NCI-H226 (cell line): ENCODE measurements at places on chromosomes 12 and 14.
A peak's percentile ranks its signal among the peaks of the same experiment; 100 is the strongest.

DNA sequence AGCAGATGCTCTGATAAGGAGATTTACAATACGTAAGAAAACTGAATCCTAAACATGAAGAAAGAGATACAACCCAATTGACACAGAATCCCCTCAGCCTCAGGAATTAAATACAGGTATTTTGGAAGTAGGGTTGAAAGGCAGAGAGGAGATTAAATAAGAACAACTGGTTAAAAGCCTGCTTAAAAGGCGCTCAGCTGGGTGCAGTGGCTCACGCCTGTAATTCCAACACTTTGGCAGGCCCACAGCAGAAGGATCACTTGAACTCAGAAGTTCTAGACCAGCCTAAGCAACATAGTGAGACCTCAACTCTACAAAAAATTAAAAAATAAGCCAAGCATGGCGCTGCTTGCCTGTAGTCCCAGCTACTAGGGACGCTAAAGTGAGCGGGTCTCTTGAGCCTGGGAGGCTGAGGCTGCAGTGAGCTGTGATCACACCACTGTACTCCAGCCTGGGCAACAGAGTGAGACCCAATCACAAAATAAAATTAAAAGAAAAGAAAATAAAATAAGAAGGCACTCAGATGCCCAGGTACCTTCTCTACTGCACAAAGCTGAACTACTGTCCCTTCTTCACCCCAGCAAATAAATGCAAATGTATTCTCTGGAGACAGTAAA, 32.9 kb downstream of the MED13L start:
- DNase-seq, result no peak

GRCh38 chr12:124884587-124885438, 21.1 kb upstream of the SCARB1 start:
- DNase-seq, result no peak

DNA sequence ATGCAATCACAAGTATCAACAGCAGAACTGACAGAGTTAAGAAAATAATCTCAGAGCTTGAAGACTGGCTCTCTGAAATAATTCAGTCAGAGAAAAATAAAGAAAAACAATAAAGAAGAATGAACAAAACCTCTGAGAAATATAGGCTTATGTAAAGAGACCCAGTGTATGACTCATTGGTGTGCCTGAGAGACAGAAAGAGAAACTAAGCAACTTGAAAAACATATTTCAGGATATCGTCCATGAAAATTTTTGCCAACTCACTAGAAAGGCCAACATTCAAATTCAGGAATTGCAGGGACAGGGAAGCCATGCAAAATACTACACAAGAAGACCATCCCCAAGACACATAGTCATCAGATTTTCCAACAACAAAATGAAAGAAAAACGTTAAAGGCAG, 56.2 kb downstream of the APOBEC1 start:
- DNase-seq, result no peak

DNA sequence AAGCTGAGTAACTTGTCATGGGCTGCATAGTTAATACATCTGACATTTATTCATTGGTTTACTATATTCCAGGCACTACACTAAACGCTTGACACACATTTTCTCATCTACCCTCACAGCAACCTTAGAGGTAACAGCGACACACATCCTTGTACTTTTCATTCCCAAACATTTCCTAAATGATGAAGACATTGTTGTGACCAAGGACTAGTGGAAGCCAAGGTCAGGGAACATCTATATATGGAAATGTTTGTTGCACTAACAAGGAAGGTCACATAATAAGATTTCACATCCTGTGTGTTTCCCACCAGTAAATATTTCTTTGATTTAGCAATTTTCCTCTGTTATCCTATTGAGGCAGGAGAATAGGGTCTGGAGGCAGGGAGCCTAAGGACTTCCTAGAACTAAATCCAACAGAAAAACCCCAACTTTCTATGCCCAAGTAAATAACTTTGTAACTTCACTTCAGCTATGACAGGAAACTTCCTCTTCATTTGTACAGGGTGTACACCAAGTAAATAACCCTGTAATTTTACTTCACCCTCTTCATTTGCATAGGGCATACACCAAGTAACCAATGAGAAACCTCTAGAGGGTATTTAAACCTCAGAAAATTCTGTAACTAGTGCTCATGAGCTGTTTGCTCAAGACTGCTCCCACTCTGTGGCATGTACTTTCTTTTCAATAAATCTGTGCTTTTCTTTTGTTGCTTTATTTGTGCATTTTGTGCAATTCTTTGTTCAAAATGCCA, 48.4 kb downstream of the ZNF641 start:
- no peak for DNase-seq

DNA sequence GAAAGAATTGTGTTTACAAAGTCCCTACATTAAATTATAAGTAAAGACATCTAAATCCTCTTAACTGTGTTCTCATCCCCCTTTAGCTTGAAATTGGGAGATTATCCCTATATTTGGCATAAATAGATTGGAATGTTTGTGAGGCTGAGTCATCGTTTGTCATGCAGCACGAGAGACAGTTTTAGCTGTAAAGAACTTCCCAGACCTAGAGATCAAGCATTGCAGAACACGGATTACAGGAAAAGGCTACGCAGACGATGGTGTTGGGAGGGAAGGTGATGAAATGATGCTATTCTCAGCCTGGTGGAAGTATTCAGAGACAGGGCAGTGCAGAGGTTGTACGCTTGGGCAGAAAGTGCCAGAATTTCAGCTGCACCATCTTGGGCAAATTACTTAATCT, 93.8 kb downstream of the PTPRB start:
- peak; percentile 96 for DNase-seq

DNA sequence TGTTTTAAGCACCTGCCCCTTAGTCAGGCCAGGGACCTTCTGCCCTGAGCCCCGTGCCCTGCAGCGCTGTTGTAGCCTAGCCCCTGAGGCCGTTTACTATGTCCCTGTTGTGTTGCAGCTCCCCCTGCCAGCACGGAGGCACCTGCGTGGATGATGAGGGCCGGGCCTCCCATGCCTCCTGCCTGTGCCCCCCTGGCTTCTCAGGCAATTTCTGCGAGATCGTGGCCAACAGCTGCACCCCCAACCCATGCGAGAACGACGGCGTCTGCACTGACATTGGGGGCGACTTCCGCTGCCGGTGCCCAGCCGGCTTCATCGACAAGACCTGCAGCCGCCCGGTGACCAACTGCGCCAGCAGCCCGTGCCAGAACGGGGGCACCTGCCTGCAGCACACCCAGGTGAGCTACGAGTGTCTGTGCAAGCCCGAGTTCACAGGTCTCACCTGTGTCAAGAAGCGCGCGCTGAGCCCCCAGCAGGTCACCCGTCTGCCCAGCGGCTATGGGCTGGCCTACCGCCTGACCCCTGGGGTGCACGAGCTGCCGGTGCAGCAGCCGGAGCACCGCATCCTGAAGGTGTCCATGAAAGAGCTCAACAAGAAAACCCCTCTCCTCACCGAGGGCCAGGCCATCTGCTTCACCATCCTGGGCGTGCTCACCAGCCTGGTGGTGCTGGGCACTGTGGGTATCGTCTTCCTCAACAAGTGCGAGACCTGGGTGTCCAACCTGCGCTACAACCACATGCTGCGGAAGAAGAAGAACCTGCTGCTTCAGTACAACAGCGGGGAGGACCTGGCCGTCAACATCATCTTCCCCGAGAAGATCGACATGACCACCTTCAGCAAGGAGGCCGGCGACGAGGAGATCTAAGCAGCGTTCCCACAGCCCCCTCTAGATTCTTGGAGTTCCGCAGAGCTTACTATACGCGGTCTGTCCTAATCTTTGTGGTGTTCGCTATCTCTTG, 7.6 kb downstream of the DLK1 start:
- no peak for DNase-seq

DNA sequence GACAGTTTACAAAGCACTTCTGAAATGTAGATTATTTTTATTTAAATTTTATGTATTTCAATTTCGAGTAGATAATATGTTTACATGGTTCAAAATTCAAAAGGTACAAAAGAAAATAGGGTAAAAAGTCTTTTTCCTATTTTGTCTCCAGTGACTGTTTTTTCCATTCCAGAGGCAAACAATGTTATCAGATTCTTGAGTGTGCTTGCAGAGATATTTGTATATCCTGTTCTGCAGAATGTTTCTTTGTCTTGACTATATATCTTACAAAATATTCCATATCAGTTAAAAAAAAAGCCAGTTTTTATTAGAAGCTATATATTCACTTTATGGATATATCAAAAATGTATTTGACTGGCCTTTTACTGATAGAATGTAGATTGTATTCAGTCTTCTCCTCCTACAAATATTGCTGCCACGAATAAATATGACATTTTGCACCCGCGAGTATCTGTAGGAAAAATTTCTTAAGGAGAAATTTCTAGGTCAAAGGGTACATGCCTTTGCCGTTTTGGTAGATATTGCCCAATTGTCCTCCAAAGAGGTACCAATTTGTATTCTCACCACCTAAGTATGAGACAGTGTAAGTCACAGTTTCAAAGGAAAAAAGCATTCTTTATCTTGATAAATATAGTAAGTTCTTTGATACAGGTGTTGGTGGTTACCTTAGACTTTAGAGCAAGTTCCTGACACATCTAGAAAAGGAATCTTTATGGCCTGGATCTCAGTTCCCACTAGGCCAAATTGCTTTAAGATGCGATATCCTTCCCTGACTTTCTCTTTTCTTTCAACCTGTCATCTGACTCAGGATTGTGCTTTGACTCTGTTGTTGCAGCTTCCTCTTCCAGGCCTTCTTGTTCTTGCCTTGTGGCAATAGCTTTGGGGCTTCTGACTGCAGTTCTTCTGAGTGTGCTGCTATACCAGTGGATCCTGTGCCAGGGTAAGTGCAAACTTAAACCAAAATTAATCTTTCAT, 2.3 kb downstream of the KLRG1 start:
- DNase-seq, result no peak

DNA sequence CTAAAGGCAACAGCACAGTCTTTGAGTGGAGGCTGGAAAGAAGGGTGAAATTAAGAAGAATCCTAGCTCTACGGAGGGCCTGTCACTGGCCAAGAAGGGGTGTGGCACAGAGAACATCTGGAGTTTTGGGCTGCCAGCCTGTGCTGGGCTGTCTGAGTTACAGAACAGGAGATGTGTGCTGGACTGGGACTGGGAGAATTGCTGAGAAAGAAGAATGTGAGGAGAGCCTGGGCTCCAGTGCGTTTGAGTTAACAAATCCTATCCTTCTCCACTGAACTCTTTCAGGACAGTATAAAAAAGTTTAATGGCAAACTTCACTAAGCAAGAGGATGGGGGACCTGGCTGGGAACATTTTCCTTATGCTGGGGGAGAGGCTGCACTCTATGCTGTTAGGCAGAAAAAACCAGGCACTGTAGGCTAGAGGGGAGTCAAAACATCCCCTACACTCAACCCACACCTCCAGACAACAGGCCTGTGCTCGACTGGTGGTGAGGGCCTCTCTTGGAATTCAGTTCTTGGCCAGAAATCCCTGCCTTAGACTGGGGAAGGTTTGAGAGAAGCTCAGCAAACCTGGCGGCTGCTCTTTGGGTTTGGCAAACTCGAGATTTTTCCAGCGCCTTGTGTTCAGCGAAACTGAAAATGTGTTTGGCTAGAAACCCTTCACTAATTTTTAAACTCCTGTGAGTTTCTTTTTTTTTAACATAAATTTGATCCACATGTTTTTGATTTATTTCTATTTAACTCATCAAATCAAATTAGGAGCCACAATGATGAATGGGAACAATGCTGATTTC, 217.3 kb downstream of the MON2 start:
- DNase-seq, result no peak

GRCh38 chr12:89029961-89030360, 322.3 kb downstream of the DUSP6 start:
- DNase-seq, result peak; percentile 23

DNA sequence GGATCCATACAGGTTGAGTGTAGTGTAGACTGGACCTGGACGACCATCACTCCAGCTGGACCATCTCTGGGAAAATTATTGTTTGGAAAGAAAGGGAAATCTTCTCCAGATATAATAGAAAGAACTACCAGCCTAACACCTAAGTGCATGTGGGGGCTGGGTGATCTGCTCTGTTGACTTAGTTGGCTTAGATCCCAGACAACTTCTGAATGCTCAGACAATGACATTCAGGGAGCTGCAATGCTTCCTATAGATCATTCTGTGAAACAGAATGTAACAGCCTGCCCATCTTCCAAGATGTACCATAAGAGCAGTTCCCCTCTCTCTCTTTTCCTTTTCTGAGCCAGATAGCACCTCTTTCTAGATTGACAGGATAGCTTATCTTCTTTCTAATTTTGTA, 572.8 kb upstream of the STXBP6 start:
- DNase-seq, result no peak

DNA sequence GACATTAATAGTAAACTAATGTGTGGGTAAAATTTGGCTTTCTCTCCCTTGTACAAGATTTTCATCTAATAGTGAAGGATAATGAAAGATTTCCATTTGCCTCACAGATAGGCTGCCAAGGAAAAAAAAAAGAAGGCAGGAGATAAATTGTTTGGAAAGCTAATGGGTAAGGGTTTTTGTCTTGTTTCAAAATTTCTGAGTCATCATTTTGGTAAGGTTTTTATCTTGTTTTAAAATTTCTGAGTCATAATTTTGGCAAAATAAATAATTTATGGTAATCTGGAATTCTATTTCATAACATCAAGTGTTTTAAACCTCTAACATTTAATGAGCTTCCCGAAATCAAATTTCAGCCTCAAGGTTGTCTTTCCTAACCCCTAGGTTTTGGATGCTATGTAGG, 1035.7 kb upstream of the FBXO33 start:
- no peak for DNase-seq

DNA sequence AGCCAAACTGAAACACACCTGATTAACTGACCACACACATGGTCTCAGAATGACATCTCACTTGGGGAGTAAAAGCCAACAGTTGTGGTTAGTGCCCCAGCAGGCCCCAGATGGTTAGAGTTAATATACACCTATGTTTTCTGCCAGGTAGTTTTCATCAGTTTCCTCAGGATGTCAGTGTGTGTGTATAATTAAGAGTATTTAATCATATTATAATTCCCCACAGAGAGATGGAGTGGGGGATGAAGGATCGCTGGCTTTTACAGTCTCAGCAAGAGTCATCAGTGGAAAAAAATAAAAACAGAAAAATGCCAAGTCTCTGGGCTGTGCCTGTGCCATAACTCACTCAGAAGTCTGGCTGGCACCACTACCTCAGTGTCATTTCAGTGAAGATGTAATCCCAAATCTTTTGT, 412.5 kb downstream of the ZFP36L1 start:
- DNase-seq, result no peak

DNA sequence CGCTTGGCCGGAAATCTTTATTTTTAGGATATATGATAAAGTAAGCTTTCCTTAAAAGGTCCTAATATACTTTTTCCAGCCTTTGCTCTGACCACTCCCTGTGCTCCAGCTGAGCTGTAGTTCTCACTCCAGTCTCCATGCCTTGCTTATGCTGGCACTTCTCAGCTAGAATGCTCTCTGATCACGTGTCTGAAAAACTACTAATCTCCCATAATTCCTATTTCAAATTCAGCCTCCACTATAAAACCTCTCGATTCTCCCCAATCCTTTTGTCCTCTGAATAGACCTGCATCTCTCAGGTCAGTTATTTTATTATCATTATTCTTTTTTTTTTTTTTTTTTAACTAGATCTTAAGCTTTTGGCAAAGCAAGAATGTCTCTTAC, 3.7 kb downstream of the BIN2 start:
- DNase-seq, result no peak

DNA sequence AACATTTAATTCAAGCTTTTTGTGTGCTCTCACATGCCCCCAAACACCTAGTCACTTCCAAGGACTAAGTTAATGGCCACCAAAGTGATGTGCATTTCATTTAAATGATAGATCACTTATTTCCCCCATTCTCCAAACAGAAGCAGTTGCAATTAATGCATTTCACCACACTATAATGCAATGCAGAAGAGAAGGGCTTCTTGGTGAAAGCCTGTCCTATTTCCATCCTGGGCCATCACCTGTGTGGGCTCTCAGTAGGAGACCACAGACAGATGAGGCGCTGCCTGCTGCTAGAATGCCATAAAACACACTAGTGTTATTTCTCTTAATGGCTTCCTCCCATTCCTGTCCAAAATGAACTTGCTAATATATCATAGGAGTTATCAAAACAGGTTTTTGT, 151.2 kb downstream of the GPR65 start:
- DNase-seq, result no peak
